Stimulated activated CD4-positive, alpha-beta T cell treated with anti-CD3 and anti-CD28 coated beads, Interleukin-2, amount 100 ng/mL, for 48 hours (primary cell): ENCODE measurements at places on chromosomes 6 and 20.

- DNase-seq = no peak
Measured at GRCh38 chr6:151275121-151275520, 35.4 kb downstream of the AKAP12 start.

- DNase-seq = no peak
Measured at GRCh38 chr6:37983720-37984501, 164.4 kb downstream of the ZFAND3 start.

DNA sequence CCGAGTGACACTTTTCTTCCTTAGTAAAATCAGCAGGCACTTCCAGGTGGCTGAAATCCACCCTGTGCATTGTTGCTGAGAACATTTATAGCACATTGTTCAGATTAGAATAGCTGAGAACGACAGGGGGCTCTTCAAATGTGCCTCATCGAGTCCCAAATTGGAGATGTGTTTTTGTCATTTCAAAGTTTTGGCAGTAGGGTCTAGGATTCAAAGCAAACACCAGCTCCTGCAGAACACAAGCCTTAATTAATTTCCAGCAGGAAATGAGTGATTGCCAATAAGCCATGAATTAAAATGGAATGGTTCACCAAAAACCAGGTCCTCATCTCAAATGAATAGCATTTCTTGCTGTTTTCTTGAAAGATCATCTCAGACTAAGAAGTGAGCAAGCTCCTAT lies 171.6 kb downstream of the PLCB1 start:
- no peak for DNase-seq

DNA sequence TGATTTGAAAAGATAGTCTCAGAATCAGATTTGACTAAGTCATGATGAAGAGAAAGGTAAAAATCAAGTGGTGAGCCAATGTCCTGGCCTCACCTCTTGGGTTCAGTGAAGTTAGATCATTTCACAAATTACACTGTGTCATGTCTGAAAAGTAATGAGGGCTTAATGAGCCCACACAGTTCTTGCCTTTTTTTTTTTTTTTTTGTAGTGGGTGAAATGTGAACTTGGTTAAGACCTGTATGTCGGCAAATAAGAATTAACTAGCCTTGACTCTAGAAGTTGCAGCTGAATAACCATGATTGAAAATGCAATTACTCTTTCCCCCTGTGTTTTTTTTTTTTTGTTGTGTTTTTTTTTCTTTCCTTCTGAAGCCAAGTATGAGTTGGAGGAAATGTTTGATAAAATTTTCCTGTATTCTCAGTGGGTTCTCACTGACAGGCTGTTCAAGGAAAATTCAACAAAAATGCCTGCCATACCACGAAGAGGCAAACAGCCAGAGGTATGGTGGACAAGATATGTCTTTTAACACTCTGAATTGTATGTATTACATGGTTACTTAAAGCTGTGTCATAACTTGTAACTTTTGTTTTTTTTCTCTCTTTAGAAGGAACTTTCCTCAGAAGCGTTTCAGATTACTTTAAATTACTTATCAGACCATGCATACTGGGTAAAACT lies 135.2 kb upstream of the MLIP start:
- DNase-seq = no peak

DNA sequence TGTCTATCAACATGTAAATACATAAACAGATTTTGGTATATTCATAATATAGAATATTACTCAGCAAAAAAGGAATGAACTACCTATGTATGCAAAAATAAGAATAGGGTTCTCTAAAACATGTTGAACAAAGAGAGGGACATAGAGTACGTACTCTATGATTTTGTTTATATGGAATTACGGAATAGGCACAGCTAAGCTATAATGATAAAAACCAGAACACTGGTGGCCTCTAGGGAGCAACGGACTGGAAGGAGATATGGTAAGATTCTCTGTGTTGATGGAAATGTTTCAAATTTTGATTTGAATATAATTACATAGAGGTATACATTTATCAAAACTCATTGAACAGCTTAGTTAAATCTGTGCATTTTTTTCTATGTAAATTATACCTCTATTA lies 19.6 kb downstream of the ADGRG6 start:
- DNase-seq = no peak

DNA sequence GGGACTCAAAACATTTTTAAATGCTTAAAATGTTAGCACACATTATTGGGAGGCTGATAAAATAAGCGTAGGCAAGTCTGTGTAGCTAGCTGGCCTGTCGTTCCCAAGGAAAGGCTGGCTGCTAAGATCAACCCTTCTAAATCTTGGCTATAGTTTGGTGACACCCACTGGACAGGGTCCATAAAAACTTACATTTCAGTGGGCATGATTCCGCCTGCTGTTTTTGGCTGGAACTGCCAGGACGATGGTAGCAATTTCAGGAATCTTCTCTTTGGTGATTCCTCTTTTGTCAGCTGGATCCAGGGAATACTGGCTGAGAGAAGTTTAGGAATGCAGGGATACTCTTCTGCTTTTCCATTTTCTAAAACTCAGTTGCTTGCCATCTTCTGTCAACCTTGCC lies 162.2 kb downstream of the NKAIN2 start:
- DNase-seq = no peak
